HEK293T (cell line): ENCODE measurements at places on chromosomes 11 and 22.
A peak's percentile ranks its signal among the peaks of the same experiment; 100 is the strongest.

GRCh38 chr11:65895482-65895981 lies 4.7 kb downstream of the FOSL1 start:
- no peak for DNase-seq

DNA sequence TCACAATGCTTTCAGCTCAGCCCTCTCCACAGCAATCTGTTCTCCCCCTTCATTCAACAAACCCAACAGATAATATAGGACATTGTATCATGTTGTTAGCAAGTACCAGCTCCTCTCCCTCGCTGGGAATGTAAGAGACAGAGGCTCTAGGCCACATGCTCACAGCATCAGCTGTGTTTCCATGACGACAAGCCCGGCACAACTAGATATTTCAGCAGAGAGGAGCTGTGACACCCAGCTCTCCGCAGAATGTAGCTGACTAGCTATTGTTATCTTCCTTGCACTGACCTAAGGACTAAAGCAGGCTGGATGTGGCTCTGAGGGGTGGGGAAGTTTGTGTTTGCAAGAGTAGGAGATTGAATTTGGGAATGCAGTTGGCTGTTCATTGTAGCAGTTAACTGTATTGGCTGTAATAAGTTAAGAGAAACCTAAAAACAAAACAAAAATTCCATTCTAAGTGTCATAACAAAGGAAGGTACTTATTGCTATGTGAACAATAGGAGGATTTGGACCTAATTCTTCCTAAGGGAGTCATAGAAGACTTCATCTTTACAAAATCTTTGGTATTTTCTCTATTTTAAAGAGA lies 28.0 kb upstream of the RRAS2 start:
- DNase-seq: no peak

GRCh38 chr11:44930588-44931302 lies 19.9 kb downstream of the TP53I11 start:
- DNase-seq: no peak

DNA sequence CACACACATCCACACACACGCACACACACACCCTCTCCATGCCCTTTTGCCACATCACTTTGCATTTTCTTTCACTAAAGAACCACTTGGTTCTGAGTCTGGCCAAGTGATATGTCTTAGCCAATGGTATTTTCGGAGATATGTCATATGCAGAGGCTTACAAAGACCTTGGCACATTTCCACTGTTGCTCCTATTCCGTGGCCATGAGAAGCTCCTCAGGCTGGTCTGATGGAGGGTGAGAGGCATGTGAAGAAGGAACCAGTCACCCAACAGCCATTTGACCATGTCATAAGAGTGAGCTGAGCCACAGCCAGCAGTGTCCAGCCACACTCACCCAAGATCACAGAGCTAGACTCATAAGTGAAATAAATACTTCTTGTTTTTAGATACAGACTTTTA lies 212.6 kb upstream of the NAV2 start:
- DNase-seq: no peak

- DNase-seq: peak; percentile 33
Measured at GRCh38 chr11:110463153-110463552, 33.4 kb downstream of the FDX1 start.

DNA sequence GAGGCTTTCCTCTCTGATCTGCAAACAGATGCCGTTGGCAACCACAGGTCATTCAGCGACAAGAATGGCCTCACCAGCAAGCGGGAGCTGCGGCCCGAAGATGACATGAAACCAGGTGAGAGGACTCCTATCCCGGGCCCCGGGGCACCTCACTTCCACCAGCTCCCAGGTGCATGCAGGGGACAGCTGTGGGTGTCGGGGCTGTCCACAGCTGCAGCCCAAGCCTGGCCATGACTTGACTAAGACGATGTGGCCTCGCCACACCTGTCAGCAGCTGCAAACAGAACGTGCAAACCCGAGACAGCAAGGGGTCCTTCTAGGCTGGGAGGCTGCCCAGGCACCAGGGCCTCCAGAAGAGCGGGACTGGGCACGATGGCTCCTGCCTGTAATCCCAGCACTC lies 3.6 kb downstream of the GAL start:
- DNase-seq: no peak

DNA sequence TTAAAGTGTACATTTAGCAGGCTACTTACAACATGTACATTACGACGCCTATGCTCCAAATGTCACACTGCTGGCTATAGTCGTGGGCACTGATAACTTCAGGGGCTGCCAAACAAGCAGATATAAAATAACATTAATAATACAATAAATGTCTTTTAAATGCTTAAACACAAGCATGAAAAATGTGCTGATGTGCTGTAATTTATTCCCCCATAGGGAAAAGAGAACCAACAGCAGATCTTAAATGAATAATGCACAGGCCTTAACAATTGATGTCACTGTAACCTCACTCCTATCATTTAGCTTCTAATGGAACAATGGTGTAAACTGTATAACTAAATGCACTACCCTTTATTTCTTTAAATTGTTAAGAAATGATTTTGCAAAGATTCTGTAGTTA lies 153.4 kb downstream of the STK33 start:
- no peak for DNase-seq

DNA sequence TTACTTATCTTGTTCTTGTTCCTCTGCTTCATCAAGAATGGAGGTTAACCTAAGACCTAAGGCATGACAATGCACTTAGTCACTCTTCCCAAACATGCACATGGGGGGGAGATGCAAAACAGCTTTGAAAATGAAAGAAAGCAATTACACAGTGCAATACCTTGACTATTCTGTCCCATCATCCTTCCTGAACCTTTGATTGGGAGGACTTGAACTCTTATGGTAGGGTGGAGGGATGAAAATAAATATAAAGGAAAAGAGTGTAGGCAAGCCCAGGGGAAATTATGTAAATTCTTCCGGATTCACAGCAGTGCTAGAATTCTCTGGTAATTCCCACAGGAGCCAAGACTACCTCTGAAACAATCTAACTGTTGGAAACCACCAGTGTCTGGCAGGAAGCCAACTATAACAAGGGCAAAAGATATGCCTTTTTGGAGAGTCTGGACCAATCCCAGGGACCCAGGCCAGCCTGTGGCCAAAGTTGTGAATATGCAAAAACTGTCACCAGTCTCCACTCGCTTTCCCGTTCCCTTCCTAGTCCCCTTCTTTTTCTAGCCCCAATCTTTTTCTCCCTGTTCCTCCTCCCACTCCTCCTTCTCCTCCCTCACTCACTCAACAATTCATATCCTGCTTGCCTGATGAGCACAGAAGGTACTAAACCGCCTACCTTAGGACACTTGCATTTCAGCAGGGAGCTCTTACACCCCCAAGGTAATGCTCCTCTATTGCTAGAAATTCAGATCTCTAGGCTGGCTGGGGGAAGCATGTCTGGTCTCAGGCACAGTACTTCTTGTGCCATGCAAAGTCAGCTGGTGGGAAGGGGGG lies 2.5 kb upstream of the RCN1 start:
- DNase-seq: peak; percentile 44
